ENCODE measurements at places on chromosomes 12 and 14.

DNA sequence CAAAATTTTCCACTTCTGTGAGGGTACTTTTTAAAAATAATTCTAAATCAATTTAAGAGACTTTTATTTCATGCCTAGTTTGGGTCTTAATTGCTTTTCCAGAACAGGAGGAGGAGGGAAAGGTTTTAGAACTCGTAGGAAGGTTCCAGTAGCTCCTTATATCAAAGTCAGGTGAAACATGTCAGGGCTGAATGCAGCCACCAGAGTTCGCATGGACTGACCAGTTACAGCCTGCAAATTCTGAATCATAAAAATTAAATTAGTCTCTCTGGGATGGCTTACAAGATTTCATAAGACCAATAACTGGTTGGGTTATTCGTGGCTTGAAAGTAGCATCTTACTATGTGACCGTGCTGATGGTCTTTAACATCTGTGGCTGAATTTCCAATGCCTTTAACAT is 397 bp downstream of the BDKRB1 start:
- no peak for DNase-seq

DNA sequence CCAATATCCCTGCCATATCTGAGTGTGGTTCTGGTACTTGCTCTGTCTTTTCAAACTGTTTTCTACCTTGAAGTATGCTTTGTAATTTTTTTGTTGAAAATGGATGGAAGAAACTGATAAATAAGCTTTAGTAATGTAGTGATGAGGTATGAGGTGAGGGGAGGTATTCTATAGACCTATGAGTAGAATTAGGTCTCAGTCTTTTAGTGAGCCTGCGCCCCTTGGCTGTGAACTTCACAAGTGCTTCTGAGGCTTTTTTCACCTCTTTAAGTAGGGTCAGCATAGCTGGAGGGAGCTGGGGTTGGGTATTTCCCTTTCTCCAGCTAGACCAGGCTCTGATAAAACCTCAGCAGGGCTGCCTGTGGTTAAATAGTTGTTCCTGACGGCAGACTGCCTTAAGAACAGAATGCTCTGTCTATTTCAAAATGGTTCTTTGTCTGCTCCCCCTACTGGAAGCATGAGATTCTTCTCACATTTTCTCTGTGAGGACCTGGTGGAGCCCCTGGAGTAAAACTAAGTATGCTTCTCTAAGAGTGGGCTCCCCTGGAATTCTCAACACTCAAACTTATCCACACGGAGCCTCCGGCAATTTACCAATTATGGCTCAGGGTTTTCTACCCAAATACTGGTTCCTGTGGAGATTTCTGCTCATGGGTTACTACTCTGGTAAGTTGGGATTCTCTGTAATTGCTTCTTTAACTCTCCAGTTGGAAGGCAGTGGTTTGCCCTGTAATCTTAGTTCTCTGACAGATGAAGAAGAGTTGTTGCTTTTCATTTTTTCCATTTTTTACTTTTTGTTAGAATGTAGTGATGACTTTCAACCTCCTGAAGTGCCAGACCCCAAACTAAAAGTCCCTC is 13.1 kb downstream of the KRT5 start:
- DNase-seq, result no peak

- no peak for DNase-seq
Observed at GRCh38 chr14:68696721-68697495, 96.0 kb downstream of the ZFP36L1 start.

DNA sequence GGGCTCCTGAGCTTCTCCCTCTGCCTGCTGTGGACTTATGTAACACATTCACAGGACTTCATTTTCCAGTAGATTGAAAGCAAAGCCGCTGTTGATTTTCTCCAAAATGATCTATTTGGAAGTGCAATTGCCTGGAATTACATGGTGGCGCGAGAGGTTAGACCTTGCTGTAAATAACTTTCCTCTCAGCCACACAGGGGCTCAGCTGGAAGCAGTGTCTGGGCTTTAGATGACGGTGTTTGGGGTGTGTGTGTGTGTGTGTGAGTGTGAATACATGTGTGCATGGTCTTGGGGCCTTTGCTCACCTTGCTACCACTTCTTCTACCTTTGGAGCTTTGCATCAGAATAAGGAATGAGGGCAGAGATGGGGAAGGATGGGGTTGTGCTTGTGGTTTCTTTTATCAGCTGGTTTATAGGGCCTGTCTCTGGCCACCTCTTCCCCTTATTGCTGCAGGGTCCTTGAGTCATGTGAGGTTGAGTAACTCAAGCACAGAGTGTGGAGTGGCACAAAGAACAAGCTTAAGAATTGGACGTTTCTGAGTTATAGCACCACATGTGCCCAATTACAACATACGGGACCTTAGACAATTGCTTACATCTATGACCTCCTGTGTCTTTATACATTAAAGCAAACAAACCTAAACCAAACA is 280.6 kb downstream of the NRXN3 start:
- DNase-seq, result no peak

GRCh38 chr12:49094160-49094974 is at the start of gene DHH:
TSS of gene DHH (minus strand) at chr12:49094801. CDS start at chr12:49094512, 289 bp downstream.
- no peak for DNase-seq

DNA sequence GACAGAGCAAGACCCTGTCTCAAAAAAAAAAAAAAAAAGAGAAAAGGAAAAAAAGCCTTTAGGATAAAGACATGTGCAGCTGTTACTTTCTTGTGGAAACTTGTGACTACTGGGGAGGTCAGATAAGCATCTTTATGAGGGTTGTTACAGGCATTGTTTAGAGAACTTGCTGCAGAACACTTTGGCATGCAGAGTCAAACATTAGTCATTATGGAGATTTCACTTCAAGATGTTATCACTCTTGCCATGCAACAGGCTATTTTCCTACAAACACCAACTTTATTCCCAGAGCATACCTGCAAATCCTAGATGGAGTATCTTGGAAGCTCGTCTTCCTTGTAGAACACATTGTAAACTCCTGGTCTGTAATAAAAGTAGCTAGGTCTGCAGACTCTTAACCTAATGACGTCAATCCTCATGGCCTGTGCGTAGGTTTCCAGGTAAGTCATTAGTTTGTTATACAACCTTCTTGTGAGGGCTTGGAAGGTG is 36.3 kb upstream of the WDR89 start:
- no peak for DNase-seq

DNA sequence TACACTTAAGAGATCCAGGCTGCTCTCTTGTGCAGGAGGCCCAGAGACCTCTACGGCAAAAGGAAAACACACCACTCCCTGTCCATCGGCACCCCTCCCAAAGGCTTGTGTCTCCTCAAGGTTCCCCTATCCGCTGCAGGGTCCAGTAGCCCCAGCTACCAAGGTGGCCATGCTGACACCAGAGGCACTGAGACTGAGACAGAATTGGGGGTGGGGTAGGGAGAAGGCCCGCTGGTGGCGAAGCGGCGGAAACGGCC is 590 bp downstream of the DDIT3 start:
- no peak for DNase-seq

GRCh38 chr12:53722450-53723041 is 4.7 kb downstream of the CALCOCO1 start:
- DNase-seq, result no peak

GRCh38 chr14:54140551-54140950 is 183.9 kb upstream of the BMP4 start:
- DNase-seq, result no peak

- DNase-seq, result no peak
Observed at GRCh38 chr14:95544588-95544987, 9.7 kb downstream of the GLRX5 start.
